ENCODE measurements at places on chromosomes 4 and X. TPM values are rescaled to one million over a fixed set of nuclear protein-coding genes. Genes with fewer than 3 reads are reported as not detected.

GRCh38 chr4:17771284-17771908 is 10.0 kb downstream of the FAM184B start:
- DNase-seq: no peak

PNMA6A gene
- 4.9 TPM for polyA plus RNA-seq

DNA sequence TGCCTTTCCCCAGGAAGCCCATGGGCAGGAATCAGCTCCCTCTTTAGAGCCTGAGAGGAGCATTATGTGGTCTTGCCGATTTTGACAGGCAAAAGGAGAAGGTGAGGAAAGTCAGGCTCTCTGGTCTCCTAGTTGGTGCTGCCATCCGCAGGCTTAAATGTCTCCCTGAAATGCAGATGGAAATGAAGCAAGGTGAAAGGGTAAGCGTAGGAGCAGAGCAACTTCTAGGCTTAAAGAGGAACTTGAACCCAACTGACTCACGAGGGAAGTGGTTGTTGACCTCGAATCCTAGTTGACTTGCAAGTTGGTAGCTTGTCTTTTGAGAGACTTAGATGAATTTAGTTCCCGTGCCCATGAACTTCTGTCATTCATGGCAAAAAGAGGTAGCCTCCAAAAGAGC is 205.9 kb downstream of the PTTG2 start:
- DNase-seq: no peak

GRCh38 chr4:95393821-95394220 is 155.0 kb downstream of the UNC5C start:
- no peak for DNase-seq

MTMR8 gene
- 2.4 TPM for polyA plus RNA-seq

GRCh38 chr4:125303058-125303457 is 11.7 kb upstream of the FAT4 start:
- DNase-seq: no peak

CXCL9 gene
- not detected for polyA plus RNA-seq

- no peak for DNase-seq
Observed at GRCh38 chr4:138174981-138175794, 67.0 kb downstream of the SLC7A11 start.

Measured in K562 (cell line).